Activated CD8-positive, alpha-beta T cell treated with anti-CD3 and anti-CD28 coated beads for 36 hours (primary cell): ENCODE measurements at places on chromosomes 2 and 18. TPM values are rescaled to one million over a fixed set of nuclear protein-coding genes. Genes with fewer than 3 reads are reported as not detected.

DNA sequence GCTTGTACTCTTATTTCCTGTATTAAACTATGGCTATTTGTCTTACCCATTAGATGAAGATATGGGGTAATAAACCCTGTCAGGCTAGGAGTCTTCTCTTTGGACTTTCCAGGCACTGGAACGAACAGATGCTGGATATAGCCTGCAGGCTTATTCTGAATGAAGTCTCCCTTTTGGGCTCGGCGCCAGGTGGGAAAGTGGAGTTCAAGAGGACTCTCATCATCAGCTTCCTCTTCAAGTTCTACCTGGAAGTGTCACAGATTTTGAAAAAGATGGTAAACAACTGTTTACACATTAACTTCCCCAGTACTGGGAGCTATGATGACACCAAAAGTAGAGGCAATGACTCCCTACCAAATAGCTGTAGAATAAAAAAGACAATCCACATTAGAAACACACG is 27.9 kb downstream of the AOX1 start:
- H3K4me3 ChIP-seq: no peak overlapping the region
- H3K27ac ChIP-seq: no peak overlapping the region
- H3K36me3 ChIP-seq: no peaks in the 10 kb centered on the region
- peaks cover 10% of the 10 kb centered on the region for H3K4me1 ChIP-seq
- no peak for DNase-seq

DNA sequence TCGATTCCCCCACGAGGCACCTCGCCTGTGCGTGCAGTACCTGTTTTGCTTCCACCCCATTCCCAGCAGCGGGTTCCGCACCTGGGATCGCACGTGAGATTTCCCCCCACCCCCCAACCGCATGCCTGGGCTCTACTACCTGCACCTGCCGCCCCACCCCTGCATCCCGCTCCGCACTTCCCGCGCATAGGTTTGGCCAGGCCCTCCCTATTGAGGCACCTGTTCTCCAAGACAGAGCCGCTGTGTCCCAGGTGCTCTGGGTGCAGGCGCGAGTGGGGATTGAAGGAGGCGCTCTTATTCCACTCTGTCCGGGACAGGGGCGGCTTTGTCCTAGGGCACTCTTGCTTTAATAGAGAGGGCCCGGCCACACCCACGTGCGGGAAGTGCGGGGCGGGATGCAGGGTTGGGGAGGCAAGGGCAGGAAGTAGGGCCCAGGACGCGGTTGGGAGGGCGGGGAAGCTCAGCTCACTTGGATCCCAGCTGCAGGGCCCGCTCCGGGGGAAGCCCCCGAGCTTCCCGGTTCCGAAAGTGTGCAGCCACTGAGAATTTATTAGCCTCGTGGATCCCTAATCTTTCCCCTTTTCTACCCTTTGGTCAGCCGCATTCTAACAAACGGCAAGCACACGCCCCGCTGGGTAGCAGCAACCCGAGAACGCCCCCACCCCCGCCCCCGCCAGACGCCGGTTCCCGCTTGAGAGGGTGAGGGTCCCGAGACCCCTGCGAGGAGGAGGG is 670 bp upstream of the MOCOS start:
- H3K27me3 ChIP-seq: peaks cover 26% of the 10 kb centered on the region
- H3K4me3 ChIP-seq: peak overlapping the region; percentile 71
- H3K36me3 ChIP-seq: no peaks in the 10 kb centered on the region
- H3K27ac ChIP-seq: no peak overlapping the region
- H3K4me1 ChIP-seq: peaks cover 7% of the 10 kb centered on the region
- peak; percentile 40 for DNase-seq

DNA sequence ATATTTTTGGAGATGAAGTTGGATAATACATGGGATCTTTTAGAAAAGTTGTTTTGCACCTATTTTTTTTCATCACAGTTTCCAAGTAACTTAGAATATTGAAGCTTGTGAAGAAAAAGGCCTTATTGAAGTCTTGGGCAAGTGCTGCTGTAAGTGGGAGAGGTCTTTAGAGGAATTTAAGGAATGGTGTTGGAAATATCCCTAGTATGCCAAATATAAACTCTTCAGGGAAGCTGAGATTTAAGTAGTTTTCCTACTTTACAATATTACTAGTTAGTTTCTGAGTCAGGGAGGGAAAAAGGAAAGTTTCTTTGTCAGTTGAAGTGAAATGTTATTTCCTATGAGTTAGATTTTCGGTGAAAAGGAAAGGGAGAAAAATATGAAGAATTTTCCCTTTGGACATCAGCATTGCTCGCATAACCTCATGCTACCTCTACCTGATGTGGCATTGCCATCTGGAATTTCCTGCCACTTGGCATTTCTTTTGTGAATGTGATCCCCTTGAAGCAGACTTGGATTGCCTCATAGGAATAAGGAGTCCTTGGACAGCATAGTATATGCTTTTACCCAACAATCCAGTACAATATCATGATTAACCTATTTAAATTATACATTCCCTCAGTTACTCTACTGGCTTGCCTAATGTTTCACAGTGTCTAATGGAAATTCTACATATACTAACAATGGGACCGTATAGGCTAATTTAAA is 12.1 kb downstream of the PLEKHH2 start:
- peaks cover 8% of the 10 kb centered on the region for H3K27me3 ChIP-seq
- H3K36me3 ChIP-seq: no peaks in the 10 kb centered on the region
- DNase-seq: no peak
- H3K4me1 ChIP-seq: no peaks in the 10 kb centered on the region

The DES gene
- not detected for total RNA-seq

The CNDP1 gene
- total RNA-seq: not detected

The SERPINB10 gene
- not detected for total RNA-seq

GRCh38 chr2:15154297-15154696 is 406.8 kb downstream of the NBAS start:
- H3K36me3 ChIP-seq: no peaks in the 10 kb centered on the region
- peaks cover 4% of the 10 kb centered on the region for H3K27me3 ChIP-seq
- peaks cover 11% of the 10 kb centered on the region for H3K4me1 ChIP-seq
- DNase-seq: peak; percentile 22

DNA sequence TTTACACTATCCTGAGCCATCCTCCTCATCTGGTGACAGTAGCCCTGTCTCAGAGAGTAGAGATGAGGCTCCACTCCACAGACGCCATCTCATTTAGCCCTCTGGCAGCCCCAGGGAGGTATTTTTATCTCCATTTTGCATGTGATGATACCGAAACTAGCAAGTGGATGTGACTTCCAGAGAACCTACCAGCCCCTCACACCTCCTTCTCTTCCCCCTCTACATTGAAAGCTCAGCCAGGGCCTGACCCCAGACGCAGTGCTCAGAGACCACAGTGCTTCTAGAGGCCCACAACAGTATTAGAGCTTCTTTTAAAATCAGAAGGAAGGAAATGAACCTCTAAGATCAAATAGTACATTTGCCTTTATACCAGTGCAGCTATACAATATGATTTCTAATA is 8.3 kb downstream of the GYPC start:
- H3K36me3 ChIP-seq: peaks cover 83% of the 10 kb centered on the region
- H3K27me3 ChIP-seq: no peaks in the 10 kb centered on the region
- peak overlapping the region; percentile 94 for H3K27ac ChIP-seq

The SATB2 gene
- total RNA-seq: 0.14 TPM

DNA sequence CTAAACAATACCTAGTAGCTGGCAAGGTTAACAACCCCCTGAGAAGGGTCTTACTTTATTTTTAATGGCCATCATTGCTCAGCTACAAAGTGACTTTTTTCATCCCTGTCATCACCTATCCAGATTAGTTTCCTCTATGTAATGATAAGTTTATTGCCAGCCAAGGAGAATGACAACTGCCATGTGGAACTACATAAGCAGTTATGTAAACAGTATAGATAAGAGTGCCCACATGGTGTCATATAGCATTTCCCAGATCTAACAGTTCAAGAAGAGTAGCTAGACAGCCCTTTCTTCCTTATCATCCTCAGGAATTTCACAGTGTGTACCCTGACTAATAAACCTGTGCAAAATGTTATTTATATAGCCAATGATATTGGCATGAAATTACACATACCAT is 240.2 kb upstream of the PIK3C3 start:
- no peak overlapping the region for H3K27ac ChIP-seq
- no peaks in the 10 kb centered on the region for H3K27me3 ChIP-seq
- H3K4me1 ChIP-seq: no peaks in the 10 kb centered on the region
- H3K4me3 ChIP-seq: no peak overlapping the region
- DNase-seq: no peak
- H3K36me3 ChIP-seq: no peaks in the 10 kb centered on the region

The SULT1C2 gene
- total RNA-seq: not detected

- H3K4me1 ChIP-seq: peaks cover 6% of the 10 kb centered on the region
- H3K27ac ChIP-seq: peak overlapping the region; percentile 94
- H3K27me3 ChIP-seq: no peaks in the 10 kb centered on the region
- DNase-seq: no peak
- H3K4me3 ChIP-seq: peak overlapping the region; percentile 90
Measured at GRCh38 chr2:157440404-157441071, 3.4 kb downstream of the CYTIP start.

DNA sequence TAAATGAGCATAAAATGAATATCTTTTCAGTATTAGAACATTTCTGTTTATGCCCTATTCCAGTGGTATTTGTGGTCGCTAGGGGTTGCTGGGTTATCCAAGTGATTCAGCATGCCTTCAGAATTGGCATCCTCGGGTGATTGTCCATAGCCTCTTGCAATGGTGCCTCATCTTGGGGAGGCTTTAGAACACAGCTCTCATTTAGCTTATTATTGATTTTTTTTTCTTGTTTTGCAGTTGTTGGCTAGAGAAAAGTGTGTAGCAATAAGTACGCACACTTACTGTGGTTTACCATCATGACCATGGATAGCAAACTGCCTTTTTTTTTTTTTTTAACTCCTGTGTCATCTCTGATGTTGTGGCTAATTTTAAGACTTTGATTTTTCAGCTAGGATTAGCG is 33.6 kb downstream of the PLEKHA3 start:
- no peak for DNase-seq
- peaks cover 21% of the 10 kb centered on the region for H3K4me1 ChIP-seq
- H3K36me3 ChIP-seq: peaks cover 14% of the 10 kb centered on the region
- no peak overlapping the region for H3K27ac ChIP-seq
- H3K4me3 ChIP-seq: no peak overlapping the region

The DUSP2 gene
- total RNA-seq: 313 TPM

DNA sequence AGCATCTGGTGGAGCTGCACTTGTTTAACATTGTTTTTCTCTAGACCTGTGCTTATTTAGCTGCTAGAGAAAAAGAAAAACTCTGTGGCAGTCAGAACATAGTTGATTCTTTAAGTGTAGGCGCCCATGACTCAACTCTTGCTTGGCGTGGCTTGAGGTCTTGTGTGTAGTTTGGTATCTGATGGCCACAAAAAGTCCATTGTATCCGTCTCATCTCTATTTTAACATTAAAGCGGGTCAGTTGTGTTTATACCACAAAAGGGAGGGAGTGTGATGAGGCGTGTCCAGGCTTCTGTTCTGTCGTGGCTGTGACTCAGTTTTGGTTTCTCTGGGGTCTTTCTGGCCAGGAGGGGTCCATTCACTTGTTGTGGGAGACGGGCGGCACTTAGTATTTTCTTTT is 24.2 kb upstream of the UGT1A8 start:
- peaks cover 13% of the 10 kb centered on the region for H3K27me3 ChIP-seq
- H3K4me1 ChIP-seq: no peaks in the 10 kb centered on the region
- H3K27ac ChIP-seq: no peak overlapping the region
- no peaks in the 10 kb centered on the region for H3K36me3 ChIP-seq

GRCh38 chr2:30109856-30110255 is 37.0 kb upstream of the YPEL5 start:
- no peaks in the 10 kb centered on the region for H3K27me3 ChIP-seq
- no peak for DNase-seq
- no peaks in the 10 kb centered on the region for H3K4me1 ChIP-seq
- H3K4me3 ChIP-seq: no peak overlapping the region
- no peak overlapping the region for H3K27ac ChIP-seq

The SIX2 gene
- total RNA-seq: not detected

The EPB41L3 gene
- not detected for total RNA-seq

DNA sequence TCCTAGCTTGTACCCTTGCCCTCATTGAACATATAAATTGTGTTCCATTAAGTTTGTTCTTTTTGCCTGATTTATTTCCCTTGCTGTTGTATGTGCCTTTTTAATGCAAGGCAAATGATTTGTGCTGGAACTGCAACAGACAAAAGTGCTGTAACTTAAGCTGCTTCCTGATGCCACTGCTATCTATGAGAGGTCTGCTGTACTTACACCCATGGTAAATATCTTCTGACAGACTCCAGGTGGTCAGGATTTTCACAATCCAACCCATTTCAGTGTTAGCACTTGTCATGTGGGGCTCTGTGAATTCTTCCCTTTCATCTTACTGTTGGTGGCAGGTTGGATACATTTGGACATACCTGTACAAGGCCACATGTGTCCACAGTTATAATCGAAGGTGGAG is 63.5 kb downstream of the ARHGAP15 start:
- H3K4me1 ChIP-seq: peaks cover 43% of the 10 kb centered on the region
- no peak overlapping the region for H3K27ac ChIP-seq
- no peak overlapping the region for H3K4me3 ChIP-seq
- no peak for DNase-seq

The CCDC68 gene
- total RNA-seq: not detected

- H3K4me3 ChIP-seq: no peak overlapping the region
- DNase-seq: no peak
- peaks cover 6% of the 10 kb centered on the region for H3K27me3 ChIP-seq
Measured at GRCh38 chr2:219536967-219537366, 6.6 kb downstream of the CHPF start.
